GM19239 (cell line): ENCODE measurements at places on chromosomes 7 and 10.

DNA sequence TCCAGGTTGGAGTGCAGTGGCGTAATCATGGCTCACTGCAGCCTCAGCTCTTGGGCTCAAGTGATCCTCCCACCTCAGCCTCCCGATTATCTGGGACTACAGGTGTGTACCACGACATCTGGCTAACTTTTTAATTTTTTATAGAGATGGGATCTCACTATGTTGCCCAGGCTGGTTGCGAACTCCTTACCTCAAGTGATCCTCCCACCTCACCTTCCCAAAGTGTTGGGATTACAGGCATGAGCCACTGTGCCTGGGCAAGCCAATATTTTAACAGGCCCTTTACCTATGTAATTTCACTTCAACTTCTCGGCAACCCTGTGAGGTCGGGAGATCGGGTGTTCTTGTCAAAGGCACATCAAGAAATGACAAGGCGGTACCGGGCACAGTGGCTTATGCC lies 146.3 kb downstream of the CUX1 start:
- DNase-seq, result no peak

DNA sequence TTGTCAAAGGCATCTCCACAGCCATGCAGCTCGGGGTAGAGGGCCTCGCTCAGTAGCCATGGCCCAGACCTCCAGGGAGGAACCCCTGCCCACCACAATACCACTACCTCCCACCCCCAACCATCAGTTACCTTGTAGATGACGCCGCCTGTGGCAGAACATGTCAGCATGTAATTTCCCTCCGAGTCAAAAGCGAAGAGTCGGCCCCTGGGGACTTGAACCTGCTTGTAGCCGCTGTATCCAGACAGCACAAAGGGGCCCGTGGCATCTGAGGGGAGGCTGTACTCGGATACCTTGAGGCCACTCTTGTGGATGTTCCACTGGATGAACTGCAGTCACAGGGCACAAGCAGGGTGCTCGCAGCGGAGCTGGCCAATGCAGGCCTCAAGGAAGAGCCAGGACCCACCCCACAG lies 16.3 kb upstream of the CYREN start:
- no peak for DNase-seq

DNA sequence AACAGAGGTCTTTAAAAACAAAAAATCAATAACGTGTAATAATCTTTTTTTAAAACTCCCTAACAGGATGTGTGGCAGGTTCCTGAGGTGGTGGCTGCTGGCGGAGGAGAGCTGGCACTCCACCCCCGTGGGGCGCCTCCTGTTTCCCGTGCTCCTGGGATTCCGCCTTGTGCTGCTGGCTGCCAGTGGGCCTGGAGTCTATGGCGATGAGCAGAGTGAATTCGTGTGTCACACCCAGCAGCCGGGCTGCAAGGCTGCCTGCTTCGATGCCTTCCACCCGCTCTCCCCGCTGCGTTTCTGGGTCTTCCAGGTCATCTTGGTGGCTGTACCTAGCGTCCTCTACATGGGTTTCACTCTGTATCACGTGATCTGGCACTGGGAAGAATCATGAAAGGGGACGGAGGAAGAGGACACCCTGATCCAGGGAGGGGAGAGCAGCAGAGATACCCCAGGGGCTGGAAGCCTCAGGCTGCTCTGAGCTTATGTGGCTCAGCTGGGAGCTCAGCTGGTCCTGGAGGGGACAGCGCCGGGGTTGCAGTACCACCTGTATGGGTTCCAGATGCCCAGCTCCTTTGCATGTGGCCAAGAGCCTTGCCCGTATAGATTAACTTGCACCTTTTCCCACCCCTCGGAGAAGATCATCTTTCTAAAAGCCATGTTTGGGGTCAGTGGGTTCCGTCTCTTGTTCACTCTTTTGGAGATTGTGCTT lies 16.7 kb upstream of the AZGP1 start:
- no peak for DNase-seq

DNA sequence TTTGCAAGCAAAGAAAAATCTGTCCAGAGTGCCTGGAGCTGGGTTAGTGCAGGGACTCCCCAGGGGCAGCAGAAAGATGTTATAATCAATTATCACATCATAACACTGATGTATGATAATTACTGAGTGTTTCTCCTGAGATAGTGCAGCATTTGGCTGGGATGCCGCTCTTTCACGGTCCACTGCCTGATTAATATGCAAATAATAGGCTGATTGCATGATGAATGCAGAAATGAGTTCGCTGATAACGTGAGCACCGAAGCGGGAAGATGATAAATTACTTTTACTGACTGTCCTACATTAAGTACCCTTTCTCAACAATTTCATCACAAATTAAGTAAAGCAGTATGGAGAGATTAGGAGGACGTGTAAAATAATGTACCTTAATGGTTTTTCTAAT lies 71.4 kb upstream of the SH2B2 start:
- DNase-seq, result no peak

DNA sequence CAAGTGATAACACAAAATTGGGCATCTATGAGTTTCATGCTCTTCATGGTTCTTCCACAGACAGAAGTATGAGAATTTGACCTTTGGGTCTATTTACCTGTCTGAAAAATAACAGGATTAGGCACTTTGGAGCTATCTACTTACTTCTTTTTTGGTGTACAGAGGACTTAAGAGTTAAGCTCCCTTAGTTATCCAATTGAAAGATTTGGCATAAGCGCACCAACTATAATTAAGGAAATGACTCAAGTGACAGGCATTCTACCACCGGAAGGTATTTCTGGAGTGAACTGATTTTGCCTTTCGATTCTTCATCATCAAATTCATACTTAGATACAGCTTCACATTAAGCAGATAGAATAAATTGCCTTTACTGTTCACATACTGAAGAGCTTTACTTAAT lies 43.9 kb downstream of the IFIT5 start:
- DNase-seq, result no peak

DNA sequence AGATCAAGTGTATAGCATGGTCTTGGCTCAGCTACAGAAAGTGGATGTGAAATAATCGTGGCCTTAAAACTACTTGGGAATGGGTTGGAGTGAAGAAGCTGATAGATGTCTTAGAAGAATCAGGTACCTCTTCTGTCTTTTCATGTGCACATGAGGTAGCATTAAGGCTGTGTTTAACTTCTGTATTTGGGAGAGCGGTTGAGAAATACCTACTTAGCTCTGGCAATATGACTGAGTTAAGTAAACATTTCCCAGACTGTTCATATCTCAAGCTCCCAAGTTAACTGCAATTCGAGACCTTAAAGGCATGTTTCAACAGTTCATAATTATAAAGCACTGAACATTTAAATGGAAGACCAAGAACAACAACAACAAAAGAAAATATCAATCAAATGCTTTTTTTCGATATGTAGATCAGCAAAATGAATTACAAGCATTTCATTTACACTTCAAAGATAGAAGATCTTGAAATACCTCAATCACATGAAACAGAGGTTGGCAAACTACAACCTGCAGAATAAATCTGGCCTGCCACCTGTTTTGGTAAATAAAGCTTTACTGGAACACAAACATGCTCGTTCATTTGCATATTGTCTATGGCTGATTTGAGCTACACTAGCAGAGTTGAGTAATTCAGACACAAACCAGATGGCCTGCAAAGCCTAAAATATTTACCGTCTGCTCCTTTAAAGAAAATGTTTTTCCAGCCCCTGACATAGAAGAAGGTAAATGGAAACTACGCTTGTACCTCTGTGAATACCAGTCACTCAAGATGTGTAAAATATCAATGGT lies 337.1 kb upstream of the GLI3 start:
- no peak for DNase-seq

DNA sequence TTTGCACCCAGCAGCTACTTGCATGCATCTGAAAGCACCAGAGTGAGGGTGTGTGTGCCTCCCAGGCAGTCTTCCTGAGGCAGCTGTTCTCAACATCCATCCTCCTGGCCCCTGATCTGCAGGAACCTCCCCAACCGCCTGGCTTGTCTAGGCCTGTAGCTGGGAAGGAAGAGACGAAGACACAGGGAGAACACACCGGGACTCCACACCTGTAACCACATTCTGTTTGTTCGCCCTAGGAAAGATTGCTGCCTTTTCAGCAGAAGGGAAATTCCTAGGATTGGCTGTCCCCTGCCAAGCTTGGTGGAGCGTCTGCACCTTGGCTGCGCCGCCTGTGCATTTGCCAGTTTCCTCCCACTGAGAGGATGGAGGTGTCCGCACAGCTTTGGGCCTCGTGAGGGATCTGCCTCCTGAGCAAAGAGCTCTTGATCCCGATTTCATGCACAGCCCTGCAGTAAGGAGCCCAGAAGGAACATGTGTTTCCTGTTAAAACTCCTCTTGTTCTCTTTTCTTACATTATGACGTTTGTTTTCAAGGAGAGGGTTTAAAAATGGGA lies 154.6 kb downstream of the TPST1 start:
- DNase-seq, result no peak

GRCh38 chr10:24241536-24242040 lies 32.6 kb downstream of the KIAA1217 start:
- DNase-seq, result no peak

DNA sequence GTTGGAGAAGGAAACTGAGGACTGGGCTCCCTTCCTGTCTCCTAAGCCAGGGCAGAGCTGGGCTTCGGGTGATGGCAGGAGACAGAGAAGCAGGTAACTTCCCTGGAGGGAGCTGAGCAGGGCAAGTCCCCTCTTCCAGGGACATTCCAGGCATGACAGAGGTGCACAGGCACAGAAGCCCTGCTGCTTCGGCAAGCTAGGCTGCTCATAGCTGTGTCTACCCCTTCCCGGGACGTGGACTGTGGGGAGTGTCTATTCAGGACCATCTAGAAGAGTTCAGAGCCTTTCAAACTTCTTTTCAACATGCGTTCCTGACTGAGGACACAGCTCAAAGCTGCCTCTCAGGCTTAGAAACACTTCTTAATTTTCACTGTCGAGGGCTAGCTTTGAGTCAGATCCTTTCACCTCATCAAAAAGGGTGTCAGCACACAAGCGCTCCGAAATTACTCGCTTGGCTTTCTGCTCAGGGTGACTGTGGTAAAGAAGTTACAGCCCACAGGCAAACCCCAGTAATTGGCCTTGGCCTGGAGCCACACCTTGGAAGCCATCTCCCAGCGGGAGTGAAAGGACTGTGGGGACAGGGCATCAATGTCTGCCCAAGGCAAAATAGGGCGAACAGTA lies 63.7 kb upstream of the STEAP1B start:
- no peak for DNase-seq

DNA sequence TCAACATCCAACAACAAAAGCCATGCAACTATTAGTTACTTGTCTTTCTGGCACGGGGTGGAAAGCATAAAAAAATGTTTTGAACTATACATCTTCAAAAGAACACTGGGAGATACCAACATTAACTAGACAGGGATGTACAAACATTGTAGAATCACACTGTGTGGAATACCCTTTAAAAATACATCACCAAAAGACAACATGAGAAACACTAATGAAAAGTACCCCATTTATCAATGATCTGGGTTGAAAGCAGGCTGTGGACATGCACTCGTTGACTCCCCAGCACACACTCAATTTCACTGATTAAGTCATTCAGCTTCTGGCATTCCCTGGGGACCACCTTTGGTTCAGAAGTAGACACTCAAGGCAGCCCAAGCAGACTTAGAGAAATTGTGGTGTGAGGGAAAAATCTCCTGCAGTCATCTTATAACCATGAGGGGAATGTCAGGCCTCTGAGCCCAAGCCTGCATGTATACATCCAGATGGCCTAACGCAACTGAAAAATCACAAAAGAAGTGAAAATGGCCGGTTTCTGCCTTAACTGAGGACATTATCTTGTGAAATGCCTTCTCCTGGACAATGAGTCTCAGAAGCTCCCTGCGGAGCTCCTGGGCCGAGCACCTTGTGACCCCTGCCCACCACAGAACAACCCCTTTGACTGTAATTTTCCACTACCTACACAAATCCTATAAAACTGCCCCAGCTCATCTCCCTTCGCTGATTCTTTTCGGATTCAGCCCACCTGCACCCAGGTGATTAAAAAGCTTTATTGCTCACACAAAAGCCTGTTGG lies 53.0 kb downstream of the CACUL1 start:
- DNase-seq, result no peak

GRCh38 chr10:99593312-99593711 lies 26.9 kb downstream of the SLC25A28 start:
- no peak for DNase-seq

- no peak for DNase-seq
These were observed 177.3 kb upstream of the LYZL2 start for GRCh38 chr10:30806850-30807249.
